HFFc6 (cell line): ENCODE measurements at places on chromosomes 7 and 10. TPM values are rescaled to one million over a fixed set of nuclear protein-coding genes. Genes with fewer than 3 reads are reported as not detected.

Gene KAT6B
- 23.0 to 27.5 TPM (median 25.3 TPM) in 3 replicates for total RNA-seq

Gene PDE6C
- total RNA-seq: not detected in 2 replicates

Gene HDAC9
- total RNA-seq: 12.4 and 30.0 TPM in 2 replicates

Gene CDH23
- 0.03 to 0.05 TPM (median 0.03 TPM) in 3 replicates for total RNA-seq

Gene MEIG1
- total RNA-seq: not detected in 3 replicates

DNA sequence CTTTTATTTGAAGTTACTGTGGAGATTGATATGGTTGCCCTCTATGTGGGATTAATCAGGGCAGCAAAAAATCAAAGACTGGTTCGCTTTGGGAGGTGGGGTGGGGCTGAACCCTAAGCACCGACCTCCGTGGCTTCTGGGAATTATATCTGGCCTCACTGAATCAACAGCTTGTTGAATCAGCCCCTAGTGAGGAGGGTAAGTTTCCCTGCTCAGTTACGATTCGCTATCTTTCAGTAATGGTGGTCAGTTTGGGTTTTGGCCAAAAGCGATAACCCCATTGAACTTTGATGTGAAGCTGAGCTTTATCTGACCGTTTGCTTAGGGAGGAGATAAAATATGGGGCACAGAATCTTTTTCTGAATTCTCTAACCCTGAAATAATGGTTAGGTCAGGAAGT lies 16.6 kb upstream of the ARPC1A start:
- peaks cover 11% of the 10 kb centered on the region for H3K27me3 ChIP-seq
- no peak overlapping the region for H3K4me3 ChIP-seq
- H3K4me1 ChIP-seq: peaks cover 24% of the 10 kb centered on the region
- H3K36me3 ChIP-seq: peaks cover 13% of the 10 kb centered on the region; the same call in 1 of the 2 replicates
- no peak overlapping the region for H3K27ac ChIP-seq

DNA sequence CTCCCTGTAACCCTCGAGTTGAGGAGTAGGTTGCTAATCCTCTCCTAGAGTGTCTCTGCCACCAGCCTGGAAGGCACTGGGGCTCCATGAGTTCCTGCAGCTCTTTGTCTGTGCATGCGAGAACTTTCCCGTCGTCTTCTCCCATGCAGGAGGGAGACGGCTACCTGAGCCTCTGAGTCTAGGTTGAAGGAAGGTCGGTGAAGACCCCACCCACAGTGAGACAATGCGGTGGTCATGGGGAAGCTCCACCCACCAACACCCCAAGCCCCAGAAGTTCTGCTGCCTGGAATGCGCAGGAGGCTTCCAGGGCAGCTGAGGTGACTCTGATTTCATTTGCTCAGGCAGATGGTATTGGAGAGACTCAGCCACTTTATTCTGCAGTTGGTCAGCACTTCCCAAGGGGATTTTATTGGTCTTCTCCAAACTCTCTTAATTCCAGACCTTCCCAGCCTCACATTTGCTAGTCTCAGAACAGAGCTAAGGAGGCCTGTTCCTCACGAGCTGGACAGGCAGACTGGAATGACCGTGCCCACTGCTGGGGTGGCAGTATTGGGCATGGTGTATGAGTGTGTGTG lies 36.5 kb downstream of the PTPRE start:
- no peak overlapping the region for H3K27ac ChIP-seq
- no peak for DNase-seq
- no peak overlapping the region for H3K4me3 ChIP-seq
- no peaks in the 10 kb centered on the region for H3K4me1 ChIP-seq
- peaks cover 4% of the 10 kb centered on the region for H3K27me3 ChIP-seq

DNA sequence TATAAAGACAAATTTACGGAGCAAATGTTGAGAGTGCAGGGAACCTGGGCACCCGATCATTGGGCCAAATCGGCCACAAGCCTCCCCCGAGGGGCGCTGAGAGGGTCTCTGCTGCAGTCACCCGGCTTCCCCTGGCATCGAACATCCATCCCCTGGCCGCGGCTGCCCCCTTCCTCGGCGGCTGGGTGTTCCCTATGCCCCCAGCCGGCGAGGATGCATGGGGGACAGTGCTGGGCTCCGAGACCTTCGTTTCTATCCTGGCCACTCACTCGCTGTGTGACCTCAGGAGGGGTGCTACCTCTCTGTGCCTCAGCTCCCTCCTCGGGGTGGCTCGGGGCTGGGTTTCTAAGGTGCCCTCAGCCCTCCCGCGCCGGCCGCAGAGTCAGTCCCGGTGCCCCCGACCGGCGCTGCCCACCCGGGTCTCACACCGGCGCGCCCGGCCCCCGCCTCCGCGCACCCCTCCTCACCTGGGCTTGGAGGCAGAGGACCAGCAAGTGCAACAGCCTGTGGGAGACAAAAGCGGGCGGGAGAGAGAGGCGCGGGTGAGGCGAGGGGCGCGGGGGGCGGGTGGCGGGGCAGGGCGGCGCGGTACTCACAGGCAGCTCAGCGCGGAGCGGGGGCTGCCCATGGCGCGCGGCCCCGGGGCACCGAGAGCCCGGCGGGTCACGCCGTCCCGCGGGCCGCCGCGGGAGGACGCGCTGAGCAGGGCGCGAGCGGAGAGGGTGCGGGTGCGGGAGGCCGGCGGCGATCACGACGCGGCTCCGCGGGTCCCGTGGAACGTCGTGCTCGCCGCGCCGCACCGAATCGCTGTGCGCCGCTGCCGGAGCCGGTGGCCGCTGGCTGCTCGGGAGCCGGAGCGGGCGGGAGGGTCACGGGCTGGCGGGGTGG lies at the start of gene FGF8:
Gene FGF8 (minus strand): TSS at position 842 of the 888 bp plus-strand sequence. CDS start 214 bp downstream, at position 628.
- H3K4me3 ChIP-seq: peak within 1 kb of the TSS; percentile 42; the same call in 1 of the 2 replicates
- no peak within 1 kb of the TSS for H3K27ac ChIP-seq

DNA sequence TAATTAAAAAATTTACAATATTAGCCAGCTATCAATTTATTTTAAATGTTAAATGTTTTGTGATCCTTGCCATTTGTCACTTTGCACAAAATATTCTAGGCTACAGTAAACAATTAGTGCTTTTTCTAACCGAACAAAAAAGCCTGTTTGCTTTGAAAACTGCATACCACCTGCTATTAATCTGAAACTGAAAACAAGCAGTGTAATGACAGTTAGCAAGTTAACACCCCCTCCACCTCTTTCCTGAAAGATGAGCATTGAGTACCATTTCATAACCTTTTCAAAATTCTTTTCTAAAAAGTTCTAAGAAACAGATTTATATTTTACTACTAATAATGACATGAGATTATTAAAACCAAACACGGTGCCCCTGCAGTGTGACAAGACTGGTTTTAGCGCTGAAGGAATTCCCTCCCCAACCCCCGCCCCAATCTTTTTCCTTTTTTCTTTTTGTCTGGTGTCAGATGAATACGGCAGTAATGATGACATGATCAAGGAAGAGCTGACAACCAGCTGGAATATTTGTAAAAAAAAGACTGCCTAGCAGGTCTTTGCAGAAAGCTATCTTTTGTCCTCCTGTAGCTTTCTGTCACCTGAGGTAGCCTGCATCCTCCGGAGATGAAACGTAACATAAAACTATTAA lies 175.6 kb downstream of the CHCHD3 start:
- H3K36me3 ChIP-seq: no peaks in the 10 kb centered on the region; the same call in 1 of the 2 replicates
- DNase-seq: no peak
- no peak overlapping the region for H3K27ac ChIP-seq
- H3K27me3 ChIP-seq: no peaks in the 10 kb centered on the region; the same call in 1 of the 2 replicates
- no peak overlapping the region for H3K4me3 ChIP-seq

DNA sequence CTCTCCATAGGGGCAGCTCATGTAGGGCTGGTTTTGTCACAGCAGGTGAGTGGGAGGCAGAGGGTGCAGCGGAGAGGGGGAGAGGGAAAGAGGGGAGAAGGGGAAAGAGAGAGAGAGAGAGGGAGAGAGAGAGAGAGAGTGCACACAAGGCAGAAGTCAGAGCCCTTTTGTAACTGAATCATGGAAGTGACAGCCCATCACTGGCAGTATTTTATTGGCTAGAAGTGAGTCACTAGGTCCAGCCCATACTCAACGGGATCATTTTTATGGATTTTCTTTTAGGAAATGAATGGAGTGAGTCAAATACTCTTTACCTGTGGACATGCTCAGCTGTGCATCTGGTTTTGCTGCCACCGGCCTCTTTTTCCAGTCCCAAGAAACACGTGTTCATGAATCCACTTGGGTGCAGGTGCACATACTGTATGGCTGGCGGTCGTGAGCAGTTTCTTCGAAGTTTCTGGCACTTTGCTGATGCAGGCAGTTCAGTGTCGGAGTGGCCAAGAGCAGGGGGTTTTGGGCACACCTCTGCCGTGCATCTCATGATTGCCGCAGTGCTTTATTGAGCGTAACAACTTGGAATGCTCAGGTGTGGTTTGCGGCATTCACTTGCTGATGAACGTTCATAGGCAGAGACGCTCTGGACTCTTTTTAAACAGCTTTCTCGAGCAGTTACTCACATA lies 40.3 kb downstream of the DOCK1 start:
- peak; percentile 37 for DNase-seq
- no peaks in the 10 kb centered on the region for H3K27me3 ChIP-seq
- peaks cover 33% of the 10 kb centered on the region for H3K36me3 ChIP-seq
- H3K4me1 ChIP-seq: peaks cover 5% of the 10 kb centered on the region; the same call in 1 of the 2 replicates
- H3K27ac ChIP-seq: peak overlapping the region; percentile 32; the same call in 1 of the 2 replicates

GRCh38 chr10:49661140-49661856 lies 18.2 kb upstream of the C10orf53 start:
- no peak for DNase-seq
- no peak overlapping the region for H3K27ac ChIP-seq
- H3K4me1 ChIP-seq: no peaks in the 10 kb centered on the region
- no peak overlapping the region for H3K4me3 ChIP-seq
- peaks cover 7% of the 10 kb centered on the region; the same call in 1 of the 2 replicates for H3K36me3 ChIP-seq

DNA sequence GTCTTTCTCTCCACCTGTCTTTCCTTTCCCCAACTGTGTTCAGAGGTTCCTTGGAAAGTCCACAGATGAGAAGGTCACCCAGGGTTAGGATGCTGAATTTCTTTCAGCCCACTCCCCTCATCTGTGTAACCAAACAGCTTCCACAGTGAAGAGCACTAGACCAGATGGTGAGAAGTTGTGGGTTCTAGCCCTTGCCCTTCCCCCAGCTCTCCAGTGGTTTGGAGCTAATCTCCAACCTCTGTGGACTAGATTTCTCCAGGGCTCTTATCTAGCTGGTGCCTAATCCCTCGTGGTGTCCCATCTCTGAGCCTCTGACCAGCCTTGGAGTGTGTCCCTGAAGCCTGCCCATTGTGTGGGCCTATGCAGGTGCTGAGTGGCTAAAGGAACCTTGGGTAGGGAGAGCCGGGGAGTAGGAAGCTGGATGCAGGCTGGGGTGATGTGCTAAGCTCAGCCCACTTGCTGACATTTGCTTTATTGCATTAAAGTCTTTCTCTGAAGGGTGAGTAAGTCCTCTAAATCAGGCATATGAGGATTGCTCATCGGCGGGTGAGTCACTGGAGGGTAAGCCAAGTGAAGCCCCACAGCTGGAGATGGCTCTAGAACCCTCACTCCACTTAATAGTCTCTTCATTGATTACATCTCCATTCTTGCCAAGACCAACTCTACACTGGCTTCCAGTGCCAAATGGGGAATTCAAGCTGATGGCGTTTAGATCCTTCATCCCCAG lies 14.9 kb downstream of the DUSP5 start:
- peaks cover 64% of the 10 kb centered on the region for H3K4me1 ChIP-seq
- peak overlapping the region; percentile 80 for H3K27ac ChIP-seq
- DNase-seq: peak; percentile 89
- H3K36me3 ChIP-seq: peaks cover 67% of the 10 kb centered on the region
- peak overlapping the region; percentile 46; the same call in 1 of the 2 replicates for H3K4me3 ChIP-seq
- peaks cover 31% of the 10 kb centered on the region for H3K27me3 ChIP-seq

DNA sequence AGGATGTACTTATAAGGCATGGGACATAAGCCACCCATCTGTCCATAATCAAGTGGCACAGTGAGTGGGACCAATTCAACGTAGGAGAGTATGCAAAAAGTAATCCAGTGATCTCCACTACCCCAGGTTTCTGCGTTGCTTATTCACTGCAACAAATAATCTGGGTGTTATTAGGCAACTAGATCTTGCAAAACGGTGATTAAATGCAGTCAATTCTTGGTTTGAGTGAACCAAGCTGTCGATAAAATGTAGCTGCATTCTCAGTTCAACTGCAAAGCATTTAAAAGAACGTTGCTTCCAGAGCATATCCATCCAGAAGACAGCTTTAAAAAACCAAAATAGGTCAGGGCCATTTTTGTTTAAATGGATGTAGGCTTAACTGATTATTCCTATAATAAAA lies 5.0 kb downstream of the LSMEM1 start:
- no peak overlapping the region for H3K4me3 ChIP-seq
- no peak for DNase-seq
- H3K27ac ChIP-seq: no peak overlapping the region
- H3K36me3 ChIP-seq: peaks cover 8% of the 10 kb centered on the region
- no peaks in the 10 kb centered on the region; the same call in 1 of the 2 replicates for H3K27me3 ChIP-seq

DNA sequence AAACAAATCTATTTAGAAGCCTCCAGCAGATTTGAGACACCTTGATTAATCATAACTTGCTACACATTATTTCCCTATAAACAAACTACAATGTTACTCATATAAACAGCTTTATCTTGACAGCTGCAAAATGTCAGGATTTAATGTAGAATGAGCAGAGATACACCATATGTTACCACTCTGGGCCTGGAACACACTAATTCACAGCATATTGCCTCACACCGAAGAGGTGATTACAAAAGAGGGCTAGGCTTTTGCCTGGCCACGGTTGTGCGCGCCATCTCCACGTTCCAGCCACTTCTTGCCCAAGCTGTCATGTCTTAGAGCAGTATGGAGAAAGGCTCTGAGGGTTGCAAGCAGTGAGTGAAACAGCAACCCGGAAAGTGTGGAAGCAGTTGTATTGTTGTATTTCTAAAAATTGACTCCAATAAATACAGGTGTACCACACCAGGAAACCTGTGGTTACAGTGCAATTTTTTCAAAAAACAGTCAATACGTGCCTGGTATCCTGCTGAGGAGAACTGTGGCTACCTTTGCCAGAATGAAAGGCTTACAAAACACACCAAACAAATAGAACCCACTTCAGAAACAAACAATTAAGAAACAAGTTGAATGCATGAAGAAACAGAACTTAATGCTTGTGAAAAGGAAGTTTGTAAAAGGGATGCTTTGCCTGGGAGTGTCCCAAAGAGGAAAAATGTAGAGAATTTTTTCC lies 498.1 kb downstream of the PLXNA4 start:
- H3K4me1 ChIP-seq: peaks cover 36% of the 10 kb centered on the region
- no peak overlapping the region for H3K27ac ChIP-seq
- H3K4me3 ChIP-seq: no peak overlapping the region
- H3K36me3 ChIP-seq: no peaks in the 10 kb centered on the region; the same call in 1 of the 2 replicates
- peaks cover 17% of the 10 kb centered on the region for H3K27me3 ChIP-seq
- no peak for DNase-seq

DNA sequence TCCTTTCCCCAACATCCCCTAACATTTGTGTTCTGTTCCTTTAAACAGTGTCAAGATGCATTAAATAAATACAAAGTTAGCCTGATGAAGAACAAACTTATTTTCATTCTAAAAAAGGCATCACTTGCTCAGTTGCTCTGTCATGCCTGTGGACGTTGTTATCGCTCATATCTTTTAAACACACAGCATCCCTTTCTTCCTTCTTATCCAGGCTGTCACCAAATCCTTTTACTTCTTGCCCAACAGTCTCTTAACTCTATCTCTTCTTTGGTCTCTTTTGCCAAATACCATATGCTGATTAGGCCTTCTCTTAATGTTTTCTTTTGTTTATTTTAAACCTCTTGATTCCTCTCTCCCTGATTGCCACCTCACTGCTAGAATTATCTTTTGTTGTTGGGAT lies 43.9 kb downstream of the DKK1 start:
- peak overlapping the region; percentile 78 for H3K27ac ChIP-seq
- H3K36me3 ChIP-seq: no peaks in the 10 kb centered on the region
- H3K4me3 ChIP-seq: no peak overlapping the region; the same call in 1 of the 2 replicates
- H3K4me1 ChIP-seq: peaks cover 68% of the 10 kb centered on the region

GRCh38 chr10:104350127-104350635 lies 3.5 kb upstream of the CFAP58 start:
- no peaks in the 10 kb centered on the region for H3K36me3 ChIP-seq
- H3K27ac ChIP-seq: no peak overlapping the region
- H3K27me3 ChIP-seq: no peaks in the 10 kb centered on the region
- peak; percentile 70 for DNase-seq

GRCh38 chr10:12150163-12150562 lies 20.7 kb downstream of the SEC61A2 start:
- H3K36me3 ChIP-seq: peaks cover 17% of the 10 kb centered on the region
- peaks cover 6% of the 10 kb centered on the region; the same call in 1 of the 2 replicates for H3K4me1 ChIP-seq
- no peak overlapping the region for H3K27ac ChIP-seq
- DNase-seq: no peak
